Stimulated activated CD4-positive, alpha-beta T cell treated with anti-CD3 and anti-CD28 coated beads, Interleukin-15, amount 100 ng/mL, for 1 hour (primary cell): ENCODE measurements at places on chromosomes 6 and 20.

GRCh38 chr20:22566876-22567658 is 17.3 kb downstream of the FOXA2 start:
- DNase-seq: no peak

- no peak for DNase-seq
Observed at GRCh38 chr6:111623046-111623718, 17.5 kb upstream of the TRAF3IP2 start.

DNA sequence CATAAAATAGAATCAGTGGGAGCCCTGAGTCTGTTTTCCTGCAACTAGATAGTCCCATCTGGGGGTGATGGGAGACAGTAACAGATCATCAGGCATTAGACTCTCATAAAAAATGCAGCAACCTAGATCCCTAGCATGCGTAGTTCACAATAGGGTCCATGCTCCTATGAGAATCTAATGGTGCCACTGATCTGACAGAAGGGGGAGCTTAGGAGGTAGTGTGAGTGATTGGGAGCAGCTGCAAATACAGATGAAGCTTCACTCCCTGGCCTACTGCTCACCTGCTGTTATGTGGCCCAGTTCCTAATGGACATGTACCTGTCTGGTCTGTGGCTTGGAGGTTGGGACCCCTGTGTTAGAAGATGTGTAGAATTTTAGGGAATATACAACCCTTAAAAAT is 904.5 kb upstream of the EPHA7 start:
- no peak for DNase-seq

DNA sequence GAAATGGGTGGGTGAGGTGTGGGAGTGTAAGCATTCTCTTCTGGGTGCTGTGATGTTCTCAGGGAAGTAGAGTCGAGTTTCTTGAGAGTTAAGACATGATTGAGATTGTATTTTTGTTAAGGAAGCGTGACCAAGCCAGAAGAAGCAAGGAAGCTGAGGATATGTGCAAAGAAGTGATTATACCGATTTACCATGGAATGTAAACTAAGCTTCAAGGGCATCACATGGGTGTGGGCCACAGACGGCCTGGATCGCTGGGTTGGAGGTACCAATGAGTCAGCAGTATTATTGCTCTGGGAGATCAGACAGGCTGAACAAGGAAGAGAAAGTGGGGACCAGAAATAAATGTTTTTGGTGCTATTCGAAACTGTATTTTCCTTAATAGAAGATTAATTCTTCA is 184.1 kb upstream of the GMDS start:
- DNase-seq: no peak

DNA sequence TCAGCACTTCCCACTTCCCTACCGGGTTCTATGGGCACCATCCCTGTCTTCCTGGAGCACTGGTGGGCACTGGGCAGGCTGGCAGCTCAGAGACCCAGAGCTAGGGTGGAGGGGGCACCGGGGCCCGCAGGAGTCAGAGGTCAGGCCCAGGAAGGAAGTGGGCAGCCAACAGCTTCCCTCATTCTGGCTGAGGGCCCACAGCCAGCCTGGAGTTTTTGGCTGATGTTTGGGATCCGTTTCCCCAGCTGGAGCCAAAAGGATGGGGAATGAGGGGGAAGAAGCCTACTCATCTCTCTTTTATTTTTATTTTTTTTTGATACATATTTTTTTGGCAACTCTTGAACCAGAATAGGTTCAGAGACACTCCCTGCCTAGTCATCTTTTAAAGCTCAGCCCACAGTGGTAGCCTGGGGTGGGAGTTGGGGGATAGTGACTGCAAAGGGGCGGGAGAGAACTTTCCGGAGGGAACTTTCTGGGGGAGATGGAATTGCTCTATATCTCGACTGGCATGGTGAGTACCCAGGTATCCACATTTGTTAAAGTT is 54.2 kb upstream of the MLN start:
- no peak for DNase-seq

- no peak for DNase-seq
Observed at GRCh38 chr6:35015476-35015875, 125.7 kb downstream of the TCP11 start.

- DNase-seq: no peak
Observed at GRCh38 chr6:131867744-131868143, 59.9 kb downstream of the ENPP1 start.

GRCh38 chr6:143961886-143962878 is 45.9 kb downstream of the PLAGL1 start:
- no peak for DNase-seq

DNA sequence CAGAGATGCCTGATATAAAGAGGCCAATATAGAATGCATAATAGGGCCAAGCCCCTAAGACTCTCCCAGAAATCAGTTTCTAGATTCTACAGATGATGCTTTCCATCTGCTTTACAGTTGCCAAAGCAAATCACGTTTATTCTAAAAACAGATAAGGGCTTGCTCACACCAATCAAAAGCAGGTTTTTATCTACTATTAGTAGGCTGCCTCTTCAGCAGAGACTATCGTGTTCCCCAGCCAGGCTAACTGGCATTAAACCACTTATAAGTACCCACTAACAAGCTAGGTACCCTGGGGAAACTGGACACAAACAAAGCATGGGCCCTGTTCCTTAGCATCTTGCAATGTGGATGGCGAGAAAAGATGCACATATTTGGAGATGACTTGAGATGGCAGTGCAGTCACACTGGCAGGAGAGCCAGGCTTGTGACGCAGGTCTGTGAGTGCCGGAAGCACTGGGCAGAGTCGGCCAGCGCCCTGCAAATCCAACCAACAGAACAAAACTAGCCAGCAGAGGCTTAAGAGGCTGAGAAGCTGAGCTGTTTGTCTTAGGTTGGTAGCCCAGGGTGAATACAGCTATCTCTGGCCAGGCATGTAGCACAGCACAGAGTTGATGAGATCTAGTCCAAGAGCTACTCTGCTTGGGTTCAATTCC is 73.4 kb downstream of the GFOD1 start:
- DNase-seq: no peak

DNA sequence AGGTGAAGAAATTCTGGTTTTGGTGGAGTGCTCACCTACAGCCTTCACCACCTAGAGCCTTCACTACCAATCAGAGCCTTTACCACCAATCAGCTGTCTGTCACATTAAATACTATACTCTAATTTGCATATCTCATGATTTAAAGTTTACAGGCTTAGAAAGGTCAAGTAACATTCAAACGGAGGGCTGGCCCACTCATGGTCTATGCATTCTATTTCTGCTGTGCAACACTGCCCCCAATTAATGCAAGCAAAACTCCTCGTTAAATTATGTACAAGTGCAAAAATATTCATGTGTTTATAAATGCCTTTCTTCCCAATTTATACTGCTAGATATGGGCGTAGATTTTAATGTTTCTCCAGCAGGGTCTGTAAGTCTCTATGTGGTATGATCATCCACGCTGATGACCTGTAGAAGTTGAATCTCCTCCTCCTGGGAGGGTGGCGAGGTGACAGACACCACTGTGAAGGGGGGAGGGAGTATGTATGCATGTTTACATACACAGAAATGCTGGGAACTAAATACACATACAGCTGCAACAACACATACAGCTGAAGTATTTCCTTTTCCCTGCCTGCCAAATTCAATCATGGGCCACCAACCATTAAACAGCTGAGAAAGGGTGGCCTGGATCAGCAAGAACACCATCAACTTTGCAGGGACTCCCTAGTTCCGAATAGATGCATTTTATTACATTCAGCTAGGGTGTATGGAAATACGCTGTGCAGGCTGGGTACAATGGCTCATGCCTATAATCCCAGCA is 13.1 kb downstream of the RRAGD start:
- DNase-seq: no peak

GRCh38 chr6:35919085-35919826 is 1.6 kb downstream of the SRPK1 start:
- no peak for DNase-seq

DNA sequence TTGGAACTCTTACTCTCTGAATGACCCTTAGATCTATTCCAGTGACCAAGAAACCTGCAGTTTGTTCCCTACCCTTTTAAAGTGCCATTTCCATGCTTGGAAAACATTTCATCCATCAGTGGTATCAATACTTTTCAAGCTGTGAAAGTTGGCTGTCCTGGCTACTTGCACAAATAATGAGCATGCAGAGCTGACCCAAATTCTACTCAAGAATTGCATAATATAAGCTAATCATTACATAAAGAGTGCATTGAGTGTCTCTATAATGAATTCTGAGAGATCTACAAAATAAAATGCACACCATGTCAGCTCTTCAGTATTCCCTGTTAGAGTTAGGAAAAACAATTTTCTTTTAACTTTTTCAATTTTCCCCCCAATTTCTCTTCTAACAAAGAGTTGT is 181.3 kb upstream of the HS3ST5 start:
- DNase-seq: no peak

GRCh38 chr20:58837717-58838116 is 13.0 kb downstream of the GNAS-AS1 start:
- no peak for DNase-seq

DNA sequence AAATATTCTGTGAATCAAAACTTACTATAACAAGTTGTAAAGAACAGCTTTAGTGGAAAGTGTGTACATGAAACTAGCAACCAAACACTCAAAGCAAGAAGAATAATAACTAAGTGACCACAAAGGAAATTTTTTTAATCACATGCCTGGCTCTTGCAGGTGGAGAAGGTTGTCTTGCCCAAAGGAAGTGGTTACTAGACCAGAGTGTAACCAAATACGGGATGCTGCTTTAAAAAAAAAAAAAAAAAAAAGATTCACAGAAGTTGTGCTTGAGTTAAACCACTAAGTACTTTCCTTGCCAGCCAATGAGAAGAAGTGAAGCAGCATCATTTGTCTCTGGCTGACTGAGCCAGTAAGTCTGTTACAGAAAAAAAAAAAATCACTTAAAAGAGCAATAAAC is 19.1 kb upstream of the HLA-DQB1 start:
- DNase-seq: no peak

- DNase-seq: no peak
Observed at GRCh38 chr6:160420253-160420968, 72.2 kb downstream of the SLC22A3 start.

GRCh38 chr6:21220271-21220987 is 373.1 kb upstream of the SOX4 start:
- DNase-seq: no peak
